ENCODE measurements at places on chromosomes 5 and 9. TPM values are rescaled to one million over a fixed set of nuclear protein-coding genes. Genes with fewer than 3 reads are reported as not detected.

- DNase-seq = no peak
These were observed 84.2 kb downstream of the TNC start for GRCh38 chr9:115033800-115034199.

DNA sequence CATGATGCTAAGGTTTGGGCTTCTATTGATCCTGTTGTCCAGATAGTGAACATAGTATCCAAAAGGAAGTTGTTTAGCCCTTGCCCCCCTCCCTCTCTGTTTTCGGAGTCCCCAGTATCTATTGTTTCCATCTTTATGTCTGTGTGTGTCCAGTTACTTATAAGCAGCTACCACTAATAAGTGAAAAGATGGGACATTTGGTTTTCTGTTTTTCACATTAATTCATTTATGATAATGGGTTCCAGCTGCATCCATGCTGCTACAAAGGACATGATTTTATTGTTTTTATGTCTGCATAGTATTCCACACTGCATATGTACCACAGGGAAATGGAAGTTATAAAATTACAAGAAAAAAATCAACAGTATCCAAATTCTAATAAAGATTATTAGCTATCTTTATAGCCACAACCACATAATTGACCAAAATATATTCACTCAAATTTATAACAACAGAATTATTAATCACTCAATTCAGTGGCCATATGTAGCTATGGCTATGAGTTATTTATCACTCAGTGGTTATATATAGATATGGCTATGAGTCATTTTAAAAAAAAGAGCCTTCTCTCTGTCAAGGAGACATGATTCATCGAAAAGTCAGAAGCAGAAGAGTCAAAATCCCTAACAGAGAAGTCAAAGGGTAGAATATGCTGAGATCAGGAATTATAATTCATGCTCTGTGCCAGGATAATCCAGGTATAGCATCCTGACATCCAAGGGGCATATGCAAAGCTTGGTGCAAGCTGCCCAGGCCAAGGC, 367.5 kb downstream of the DEPDC1B start:
- DNase-seq = no peak

- DNase-seq = no peak
These were observed 578.0 kb downstream of the EFNA5 start for GRCh38 chr5:107092695-107093094.

DNA sequence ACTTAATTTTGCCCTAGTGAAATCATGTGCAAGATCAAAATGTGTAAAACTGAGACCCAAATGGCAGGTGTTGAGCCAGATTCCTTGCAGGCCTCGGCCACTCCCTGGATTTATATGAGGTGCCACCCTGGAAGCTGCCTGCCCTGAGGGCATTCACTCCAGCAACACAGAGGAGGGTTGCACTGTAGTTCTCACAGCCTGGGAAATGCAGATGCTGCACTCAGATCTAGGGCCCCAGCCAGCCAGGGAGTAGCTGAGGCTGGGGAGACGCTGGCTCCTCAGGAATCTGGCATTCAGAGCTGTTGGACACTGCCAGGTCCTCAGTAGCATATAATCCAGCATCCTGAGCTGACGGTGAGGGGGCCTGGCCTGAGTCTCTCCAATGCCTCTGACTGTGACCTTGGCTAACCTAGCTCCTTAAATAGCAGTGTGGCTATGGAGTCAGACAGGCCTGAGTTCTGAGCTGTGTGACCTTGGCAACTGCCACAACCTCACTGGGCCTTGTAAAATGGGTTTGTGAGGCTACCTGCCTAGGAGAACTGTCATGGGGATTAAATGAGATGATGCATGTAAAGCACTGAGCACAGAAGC, 8.7 kb downstream of the KCNMB1 start:
- DNase-seq = no peak

- DNase-seq = no peak
These were observed 321.8 kb downstream of the SLIT3 start for GRCh38 chr5:168979135-168979534.

- no peak for DNase-seq
These were observed 29.8 kb downstream of the CD274 start for GRCh38 chr9:5479994-5480694.

GRCh38 chr9:20144197-20144596, 355.4 kb upstream of the SLC24A2 start:
- DNase-seq = no peak

- DNase-seq = no peak
These were observed 31.1 kb downstream of the OR2K2 start for GRCh38 chr9:111298731-111299598.

The GLRA1 gene
- total RNA-seq = not detected

The CTNND2 gene
- total RNA-seq = not detected

The HCN1 gene
- not detected for total RNA-seq

Data from activated naive CD4-positive, alpha-beta T cell treated with anti-CD3 and anti-CD28 coated beads, Interleukin-2, amount 50 U/mL, for 72 hours (primary cell).